ENCODE measurements at places on chromosomes 13 and 19.

- no peak for DNase-seq
These were observed 72.8 kb upstream of the PCDH8 start for GRCh38 chr13:52921194-52921593.

DNA sequence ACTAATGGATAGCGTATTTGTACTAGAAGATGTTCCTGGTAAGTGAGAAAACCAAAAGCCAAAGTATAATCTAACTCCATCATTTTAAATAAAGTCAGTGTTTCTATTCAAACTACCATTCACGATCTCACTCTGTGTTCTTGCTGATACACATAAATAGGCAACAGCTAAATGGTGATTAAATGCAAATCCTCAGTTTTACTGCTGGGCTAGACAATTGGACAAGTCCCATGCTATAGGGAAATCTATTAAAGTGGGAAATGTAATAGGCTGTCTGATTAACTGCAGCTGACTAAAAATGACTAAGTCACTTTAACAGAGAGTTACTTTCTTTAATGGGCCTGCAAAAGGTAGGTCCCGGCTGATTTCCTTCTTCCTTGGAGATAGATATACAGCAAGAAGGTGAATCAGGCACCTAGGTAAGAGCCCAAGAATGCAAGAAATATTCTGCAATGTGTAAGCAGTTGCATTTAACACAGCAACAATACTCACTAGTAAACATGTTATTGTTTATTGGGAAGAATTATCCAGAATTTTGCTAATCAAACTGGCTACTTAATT lies 298.4 kb downstream of the SLITRK6 start:
- no peak for DNase-seq

DNA sequence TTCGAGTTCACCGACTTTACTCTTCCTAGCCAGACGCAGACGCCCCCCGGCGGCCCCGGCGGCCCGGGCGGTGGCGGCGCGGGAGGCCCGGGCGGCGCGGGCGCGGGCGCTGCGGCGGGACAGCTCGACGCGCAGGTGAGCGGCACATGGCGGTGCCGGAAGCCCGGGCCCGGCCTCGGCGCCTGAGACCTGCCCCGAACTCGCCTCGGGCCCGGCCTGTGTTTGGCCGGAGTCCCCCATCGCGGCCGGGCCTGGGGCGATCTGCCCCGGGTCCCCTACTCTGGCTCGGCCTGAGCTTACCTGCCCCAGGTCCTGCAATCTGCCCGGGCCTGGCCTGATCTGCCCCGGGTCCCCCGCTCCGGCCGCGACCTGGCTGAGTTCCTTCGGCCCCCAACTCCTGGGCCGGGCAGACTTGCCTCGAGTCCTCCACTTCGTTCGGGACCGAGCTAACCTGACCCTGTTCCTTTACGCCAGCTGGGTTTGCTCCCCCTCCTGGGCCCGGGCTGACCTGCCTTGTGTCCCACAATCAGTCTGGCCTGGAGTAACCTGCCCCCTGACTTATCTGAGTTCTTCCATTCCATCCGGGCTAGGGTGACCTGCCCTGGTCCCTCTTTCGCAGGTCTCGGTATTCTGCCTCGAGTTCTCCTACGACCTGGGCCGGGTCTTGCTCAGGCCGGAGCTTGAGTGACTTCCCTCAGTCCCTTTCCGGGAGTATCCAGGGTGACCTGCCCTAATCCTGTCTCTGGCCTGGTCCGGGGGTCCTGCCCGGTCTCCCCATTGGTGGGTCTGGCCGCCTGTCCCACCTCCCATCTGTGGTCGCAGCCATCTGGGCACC lies 764 bp downstream of the UPF1 start:
- no peak for DNase-seq

GRCh38 chr13:32446220-32446619 lies 18.3 kb upstream of the N4BP2L1 start:
- no peak for DNase-seq

GRCh38 chr13:75670496-75670895 lies 34.4 kb downstream of the LMO7 start:
- DNase-seq = no peak

DNA sequence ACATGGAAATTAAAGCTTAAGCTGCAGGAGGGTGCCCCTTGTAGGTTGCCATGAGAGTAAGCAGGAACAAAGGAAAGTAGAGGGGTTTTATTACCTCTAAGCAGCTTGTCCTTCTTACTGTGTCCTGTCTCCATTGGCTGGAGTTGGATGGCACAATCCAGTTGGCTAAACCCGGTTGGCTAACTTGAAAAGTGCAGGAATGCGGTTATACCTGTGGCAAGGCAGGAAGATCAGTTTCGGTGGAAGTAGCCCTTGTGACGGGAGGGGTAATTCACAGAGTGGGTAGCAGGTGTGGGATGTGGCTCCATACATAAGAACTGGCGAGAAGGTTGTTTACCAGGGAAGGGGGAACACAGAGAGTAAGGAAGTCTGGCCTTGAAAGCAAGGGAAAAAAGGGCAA lies 3.2 kb downstream of the ZNF726 start:
- DNase-seq = no peak

DNA sequence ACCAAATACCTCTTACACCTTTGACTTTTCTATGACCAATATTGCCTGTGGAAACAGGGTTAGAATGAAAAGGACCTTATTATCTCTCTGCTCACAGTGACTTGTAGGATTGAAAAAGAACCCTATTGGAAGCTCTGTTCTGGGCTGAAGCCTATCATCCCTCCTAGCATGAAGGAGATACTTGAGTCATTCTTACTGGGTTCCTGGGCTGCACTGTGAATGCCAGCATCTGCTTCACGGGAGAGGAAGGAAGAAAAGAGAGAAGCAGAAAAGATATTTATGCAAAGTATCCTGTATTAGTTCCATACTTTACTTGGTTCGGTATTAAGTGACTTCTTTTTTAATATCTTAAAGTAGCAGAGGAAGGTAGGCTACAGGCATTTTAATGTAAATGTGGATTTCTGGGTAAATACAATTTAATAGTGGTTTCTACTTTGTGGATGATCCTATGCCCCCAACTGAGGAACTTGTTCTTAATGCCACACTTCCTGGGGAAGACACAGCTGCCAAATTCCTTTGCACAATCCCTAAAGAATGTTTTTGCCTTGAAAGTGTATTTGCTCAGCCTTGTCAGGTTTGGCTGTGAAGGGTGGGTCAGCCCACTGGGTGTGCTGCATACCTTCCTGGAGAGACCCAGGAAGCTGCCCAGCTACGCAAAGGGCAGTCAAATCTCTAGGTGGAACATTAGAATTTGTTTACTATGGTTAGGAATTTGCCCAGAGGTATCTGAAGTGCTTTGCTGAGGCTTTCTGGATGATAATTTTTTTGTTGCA lies 13.7 kb upstream of the SCEL start:
- no peak for DNase-seq

DNA sequence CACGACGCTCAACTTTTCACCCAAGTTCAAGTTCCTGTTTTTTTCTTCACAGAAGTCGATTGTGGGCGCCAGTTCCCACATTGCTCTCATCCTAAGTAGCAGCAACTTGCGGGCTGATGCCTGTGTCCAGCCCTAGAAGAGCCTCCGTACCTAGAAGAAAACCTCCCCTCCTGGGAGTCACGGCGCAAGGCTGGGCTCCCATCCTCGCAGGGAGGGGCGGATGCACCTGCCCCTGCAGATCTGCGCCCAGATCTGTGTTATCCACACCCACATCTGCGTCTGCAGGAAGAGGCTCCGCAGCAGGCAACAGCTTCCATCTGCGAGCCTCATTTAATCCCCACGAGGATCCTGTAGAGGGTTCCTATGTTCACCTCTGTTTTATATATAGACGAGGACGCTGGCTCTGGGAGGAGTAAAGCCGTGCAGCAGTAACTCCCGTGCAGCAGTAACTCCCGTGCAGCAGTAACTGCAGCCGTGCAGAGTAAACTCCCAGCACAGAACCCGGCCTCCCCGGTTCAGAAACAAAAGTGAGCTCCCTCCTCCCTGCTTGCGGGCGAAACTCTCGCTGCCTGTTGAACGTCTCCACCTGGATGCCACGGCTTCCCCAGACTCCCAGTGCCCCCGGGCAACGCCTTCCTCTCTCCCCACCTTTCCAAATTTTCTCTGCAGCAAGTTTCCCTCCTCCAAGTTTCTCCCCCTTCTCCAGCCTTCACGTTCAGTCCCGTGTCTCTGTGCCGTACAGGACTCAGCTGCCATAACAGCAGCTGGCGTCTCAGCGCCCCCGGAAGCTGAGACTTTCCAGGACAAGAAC lies 23.5 kb upstream of the LAIR1 start:
- no peak for DNase-seq

DNA sequence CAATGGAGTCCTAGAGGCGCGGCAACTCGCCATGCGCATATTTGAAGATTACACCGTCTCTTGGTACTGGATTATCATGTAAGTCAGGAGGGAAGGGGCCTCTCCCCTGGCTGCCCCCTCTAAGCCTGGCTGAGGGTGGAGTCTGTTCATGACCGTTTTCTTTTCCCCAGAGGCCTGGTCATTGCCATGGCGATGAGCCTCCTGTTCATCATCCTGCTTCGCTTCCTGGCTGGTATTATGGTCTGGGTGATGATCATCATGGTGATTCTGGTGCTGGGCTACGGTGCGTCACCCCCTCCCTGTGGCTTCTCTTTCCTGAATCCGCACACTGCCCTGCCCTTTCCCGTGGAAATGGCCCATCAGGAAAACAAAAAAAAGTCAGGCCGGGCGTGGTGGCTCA lies 6.5 kb downstream of the SLC44A2 start:
- DNase-seq = no peak

DNA sequence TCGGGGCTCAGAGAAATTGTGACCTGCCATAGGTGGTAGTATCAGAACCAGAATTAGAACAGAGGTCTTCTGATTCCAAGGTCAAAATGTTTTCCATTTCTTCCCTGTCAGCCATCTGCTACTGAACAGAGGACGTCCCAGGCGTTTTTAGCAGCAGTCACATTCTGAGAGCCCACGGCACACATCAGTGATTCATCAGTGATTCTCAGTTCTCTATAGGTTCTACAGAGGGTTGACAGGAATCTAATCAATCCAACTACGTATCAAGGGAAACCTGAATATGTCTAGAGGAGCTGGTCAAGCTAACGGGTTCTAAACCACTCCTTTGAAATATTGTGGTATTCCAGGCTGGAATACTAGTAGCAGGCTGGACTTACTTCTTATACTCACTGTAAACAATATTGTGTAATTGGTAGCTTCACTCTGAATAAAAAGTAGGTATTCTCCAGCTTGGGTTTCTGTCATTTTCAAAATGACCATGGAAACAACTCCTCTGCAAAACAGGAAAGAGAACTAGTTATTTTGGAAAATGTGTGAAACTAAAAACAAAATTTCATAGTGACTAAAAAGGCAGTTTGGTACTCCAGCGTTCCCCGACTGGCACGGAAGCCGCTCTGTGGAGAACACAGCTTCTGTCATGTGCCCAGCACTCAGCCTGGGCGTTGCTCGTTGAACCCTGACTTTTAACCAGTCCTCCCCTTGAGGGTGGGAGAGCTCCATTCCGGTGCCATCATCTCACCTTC lies 43.2 kb downstream of the FLT3 start:
- no peak for DNase-seq

DNA sequence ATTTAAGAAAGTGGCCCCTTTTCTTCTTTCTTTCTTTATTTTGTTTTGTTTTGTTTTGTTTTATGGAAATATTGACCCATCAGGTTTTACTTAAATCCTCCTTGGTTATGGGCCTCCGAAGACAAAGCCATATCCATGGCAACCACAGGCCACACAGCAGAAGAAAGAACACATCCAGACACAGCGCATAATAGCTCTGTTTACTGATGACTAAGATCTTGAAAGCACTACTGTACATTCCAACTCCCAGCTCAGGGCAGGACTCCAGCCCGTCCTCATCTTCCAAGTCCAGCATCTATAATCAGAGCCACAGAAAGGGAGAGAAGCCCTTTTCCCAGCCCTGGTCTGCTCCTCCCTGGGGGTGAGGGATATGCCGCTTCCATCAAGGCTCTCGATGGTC lies 84.3 kb downstream of the NUFIP1 start:
- DNase-seq = peak; percentile 51

- DNase-seq = no peak
These were observed 24.0 kb downstream of the CILP2 start for GRCh38 chr19:19561946-19562664.

GRCh38 chr13:63323441-63323840 lies 1907.8 kb upstream of the PCDH20 start:
- DNase-seq = no peak

GRCh38 chr19:18849838-18850400 lies 18.2 kb downstream of the UPF1 start:
- DNase-seq = no peak

GRCh38 chr19:811506-812048 lies 10.2 kb downstream of the PLPPR3 start:
- no peak for DNase-seq

DNA sequence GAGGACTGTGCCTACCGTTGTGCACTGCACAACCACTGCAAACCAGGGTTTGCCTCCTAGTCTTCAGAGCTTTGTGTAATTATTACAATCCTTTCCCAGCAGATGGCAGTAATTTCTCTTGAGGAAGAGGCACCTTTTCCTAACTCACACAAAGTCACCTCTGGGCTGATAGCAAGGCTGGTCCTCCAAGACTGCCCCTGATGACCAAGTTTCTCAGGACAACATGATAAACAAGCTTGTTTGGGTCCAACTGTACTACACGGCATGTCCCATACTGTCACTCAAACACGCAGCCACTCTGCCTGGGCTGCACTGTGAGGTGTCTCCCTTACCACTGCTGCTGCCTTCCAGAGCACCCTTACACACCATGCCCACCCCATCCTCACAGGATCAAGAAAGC lies 39.3 kb downstream of the RFXAP start:
- DNase-seq = peak; percentile 66

DNA sequence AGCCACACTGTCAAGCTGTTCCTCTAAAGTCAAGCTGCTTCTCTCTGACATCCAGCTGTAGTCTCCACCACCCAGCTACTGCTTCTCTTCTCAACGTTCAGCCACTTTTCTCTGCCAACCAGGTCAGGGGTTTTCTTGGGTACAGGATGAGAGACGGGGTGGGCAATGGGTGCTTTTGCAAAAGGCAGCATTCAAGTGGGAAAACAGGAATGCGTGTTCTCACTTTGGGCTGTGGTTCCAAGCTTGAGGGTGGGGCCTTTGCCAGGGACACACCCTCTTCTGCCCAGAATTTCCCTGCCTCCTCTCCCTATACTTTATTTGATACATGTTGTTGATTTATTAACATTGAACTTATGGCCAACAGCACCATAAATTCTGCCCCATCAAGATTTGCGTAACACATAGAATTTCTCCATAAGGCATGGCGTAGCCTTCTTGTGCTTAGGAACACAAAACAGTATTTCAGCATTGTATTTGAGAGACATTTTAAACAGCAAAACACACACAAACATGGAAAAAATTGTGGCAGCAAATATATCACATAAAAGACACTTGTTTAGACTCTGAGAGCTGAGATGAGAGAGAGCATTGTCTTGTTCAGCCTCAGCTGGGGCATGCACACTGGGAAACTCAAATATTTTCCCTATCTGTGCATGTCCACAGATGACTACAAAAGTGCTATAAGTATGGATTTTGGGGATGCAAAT lies 392.8 kb downstream of the SLITRK6 start:
- no peak for DNase-seq

- no peak for DNase-seq
These were observed 25.6 kb upstream of the PCCA start for GRCh38 chr13:100063333-100063732.

DNA sequence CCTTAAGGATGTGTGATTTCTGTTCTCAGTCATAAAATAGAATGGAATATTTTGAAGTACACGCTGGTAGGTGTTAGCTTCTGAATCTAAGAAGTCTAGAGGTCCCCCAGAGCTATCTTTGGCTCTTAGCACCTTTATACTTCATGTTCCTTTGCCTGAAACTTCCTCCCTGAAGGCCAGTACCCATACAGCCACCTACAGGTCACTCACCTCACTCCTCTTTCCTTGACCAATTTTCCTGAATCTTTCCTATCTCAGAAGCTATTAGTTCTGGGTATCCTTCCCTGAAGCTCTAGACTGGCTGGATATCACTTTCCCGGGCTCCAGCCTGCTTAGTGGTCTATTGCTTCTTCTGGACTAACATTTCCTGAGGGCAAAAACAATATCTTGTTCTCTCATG lies 93.4 kb upstream of the EDNRB start:
- no peak for DNase-seq

All from COR-L47 (cell line).